ENCODE measurements at places on chromosomes 3 and 15. TPM values are rescaled to one million over a fixed set of nuclear protein-coding genes. Genes with fewer than 3 reads are reported as not detected.

Gene A4GNT
- total RNA-seq, result not detected

Gene CLDN1
- 4.4 TPM for total RNA-seq

Gene LIPH
- 0.13 TPM for total RNA-seq

Gene THRB
- total RNA-seq, result 8.3 TPM

Gene CALML4
- total RNA-seq, result 4.3 TPM
